Activated T-cell treated with anti-CD3 and anti-CD28 coated beads, Interleukin-2, amount 50 U/mL, for 72 hours (primary cell): ENCODE measurements at places on chromosomes 7 and 10. TPM values are rescaled to one million over a fixed set of nuclear protein-coding genes. Genes with fewer than 3 reads are reported as not detected.

DNA sequence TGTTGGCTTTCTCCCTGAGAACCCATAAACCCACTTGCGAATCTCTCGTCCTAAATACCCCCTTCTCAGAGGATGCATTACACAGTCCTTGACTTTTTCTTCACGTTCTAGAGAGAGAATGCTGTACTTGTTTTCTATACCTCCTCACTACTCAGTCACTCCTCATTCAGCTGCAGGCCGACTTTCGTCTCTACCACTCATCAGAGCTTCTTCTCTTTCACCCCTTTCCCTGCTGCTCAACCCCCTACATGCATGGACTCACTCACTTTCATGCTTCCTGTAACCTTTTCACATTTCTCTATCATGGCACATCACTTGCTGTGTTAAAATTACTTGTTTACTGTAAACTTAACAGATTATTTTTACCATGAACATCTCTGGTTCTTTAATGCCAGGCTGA is 19.8 kb downstream of the MDFIC start:
- no peak for DNase-seq

The OR6V1 gene
- total RNA-seq = not detected

The TUBB8 gene
- not detected for total RNA-seq

GRCh38 chr10:116324227-116324950 is at the start of gene CCDC172:
Gene CCDC172 (plus strand): TSS chr10:116324448. CDS start chr10:116325012, 564 bp downstream.
- no peak for DNase-seq

DNA sequence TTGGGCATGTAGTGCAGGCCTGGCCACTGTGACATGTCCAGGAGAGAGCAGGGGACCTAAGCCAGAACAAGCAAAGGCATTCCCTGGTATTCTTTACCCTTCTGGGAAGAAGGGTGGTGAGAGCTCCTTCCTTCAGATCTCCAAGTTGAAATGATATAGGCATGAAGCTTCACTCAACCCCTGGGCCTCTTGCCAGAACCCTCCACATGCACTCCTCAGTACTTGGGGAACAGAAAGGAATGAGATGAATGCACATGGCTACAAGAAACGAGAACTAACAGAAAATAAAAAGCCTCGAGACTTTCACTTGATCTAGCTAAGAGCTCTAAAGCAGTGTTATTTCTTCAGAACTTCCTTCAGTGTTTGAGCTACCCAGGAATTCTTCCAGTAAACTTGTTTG is 262.2 kb downstream of the ETV1 start:
- no peak for DNase-seq

DNA sequence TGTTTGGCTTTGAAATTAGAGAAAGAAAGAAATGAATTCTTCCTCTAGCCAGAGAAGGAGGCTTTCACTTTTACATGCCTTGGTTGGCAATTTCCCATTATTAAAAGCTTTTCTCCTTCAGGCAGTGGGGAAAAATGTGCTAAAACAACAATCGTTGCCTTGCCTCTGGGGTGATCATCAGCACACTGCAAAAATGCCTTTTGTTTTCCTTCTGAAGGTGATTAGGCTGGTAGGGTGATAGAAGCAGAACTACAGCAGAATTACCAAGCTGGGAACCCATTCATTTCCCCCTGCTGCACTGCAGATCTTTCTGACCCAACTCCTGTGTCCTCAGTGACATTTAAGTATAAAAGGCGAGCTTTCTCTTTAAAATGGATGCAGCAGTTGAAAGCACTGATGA is 22.2 kb downstream of the ANK3 start:
- no peak for DNase-seq

GRCh38 chr7:143393267-143394041 is 12.3 kb downstream of the ZYX start:
- no peak for DNase-seq

- DNase-seq = no peak
Measured at GRCh38 chr10:96588060-96588554, 1.3 kb upstream of the TM9SF3 start.

The HOXA9 gene
- total RNA-seq = not detected

DNA sequence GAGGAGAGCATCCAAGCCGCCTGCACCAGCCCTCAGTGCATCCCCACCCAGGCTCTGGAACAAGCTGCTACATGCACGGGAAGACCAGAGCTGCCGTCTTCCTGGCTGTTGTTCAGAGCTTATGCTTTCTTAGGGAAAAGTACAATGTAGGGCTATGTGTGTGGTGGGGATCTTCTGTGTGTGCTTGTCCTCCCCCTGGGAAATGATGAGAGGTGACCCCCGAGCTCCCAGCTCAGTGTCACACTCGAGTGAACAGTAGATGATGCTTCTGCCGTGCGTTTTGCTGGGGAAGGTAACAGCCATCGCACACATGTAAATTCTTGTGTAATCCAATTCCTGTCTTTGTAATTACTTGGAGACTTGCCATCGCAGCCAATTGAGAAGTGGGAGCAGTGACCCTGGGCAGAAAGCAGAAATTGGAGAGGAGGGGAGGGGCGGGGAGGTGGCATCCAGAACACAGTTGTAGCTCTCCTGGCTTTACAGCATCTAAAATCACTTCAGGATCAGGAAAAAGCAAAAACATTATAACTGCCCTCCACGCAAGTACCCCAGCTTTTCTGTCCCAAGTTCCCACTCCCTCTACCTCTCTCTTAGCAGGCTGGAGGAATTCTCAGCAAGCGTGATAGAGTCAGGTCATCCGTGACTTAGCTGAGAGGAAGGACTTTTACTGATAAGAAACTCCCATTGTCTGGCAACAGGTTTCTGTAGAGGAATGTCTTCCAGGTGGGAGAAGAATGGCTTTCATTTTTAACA is 149.6 kb downstream of the TCF7L2 start:
- no peak for DNase-seq

DNA sequence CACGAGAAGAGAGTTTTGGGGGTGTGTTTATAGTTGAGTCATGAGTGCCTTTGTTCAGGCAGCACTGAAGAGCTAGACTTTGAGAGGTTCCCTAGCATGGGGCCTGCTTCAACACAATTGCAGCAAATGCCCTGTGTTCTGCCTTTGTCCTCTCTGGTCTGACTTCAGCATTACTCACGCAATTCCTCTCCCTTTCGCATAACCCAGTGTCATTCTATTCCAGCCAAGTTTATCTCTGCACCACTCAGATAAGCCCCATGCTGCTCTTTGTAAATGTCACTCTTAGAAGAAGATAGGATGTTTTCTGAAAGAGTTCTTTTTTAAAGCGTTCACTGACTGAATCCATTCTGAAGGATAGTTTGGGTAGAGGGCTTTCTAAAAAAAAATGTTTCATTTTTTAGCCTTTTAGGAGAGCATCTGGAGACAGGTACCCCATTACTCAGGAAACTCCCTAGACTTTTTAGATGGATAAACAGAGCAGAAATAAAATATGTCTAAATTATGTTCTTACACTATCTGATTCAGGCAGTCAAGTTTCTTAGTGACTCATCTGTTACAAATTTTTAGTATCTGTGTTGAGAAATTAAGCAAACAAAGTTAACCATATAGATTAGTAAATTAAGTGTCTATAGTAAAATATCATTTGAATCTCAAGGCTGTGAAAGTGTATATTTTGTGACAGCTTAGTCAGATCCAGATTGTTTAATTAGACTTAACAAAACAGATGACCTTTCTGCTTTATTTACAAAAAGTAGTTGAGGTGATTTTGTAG is 318.5 kb downstream of the GPR158 start:
- no peak for DNase-seq

- no peak for DNase-seq
Measured at GRCh38 chr7:28847681-28848080, 110.4 kb downstream of the TRIL start.

GRCh38 chr7:95481271-95482165 is 4.2 kb upstream of the ASB4 start:
- no peak for DNase-seq

DNA sequence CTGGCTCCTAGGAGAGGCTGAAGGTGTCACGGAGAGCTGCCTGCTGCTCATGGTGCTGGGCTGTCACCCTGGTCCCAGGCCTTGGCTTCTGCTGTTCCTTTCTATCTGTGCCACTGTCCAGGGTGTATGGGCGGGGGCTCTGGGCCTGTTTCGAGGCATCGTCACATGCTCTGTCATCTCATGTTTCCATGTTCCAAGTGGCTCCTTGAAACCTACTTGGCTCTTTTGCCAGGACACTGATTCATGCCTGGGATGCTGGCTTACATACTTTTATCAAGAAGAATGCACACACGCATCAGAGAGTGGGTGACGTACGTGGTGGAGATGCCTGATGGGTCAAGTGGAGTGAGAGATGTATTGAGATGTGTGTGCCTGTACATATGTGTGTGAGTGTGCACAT is 50.9 kb downstream of the ADCY1 start:
- DNase-seq = no peak

The LIPF gene
- total RNA-seq = not detected

The TBX20 gene
- not detected for total RNA-seq

The ZNF727 gene
- total RNA-seq = 0.19 TPM

DNA sequence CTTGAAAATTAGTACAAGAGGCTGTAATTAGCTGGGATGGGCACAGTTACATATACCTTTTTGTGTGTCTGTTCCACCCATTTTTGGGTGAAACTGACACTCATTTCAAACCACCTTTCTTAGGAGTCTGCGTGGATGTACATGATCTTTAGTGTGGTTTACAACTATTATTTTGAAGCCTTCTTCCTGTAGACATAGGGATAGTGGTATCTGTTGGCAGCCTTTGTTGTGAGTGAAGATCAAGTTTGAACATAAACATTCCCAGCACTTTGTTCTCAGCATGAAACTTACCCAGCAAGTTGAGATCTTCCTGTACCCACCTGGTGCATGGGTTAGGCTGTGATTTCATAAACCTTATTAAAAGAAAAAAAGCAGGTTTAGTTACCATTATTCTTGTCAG is 2.0 kb downstream of the BAG3 start:
- no peak for DNase-seq

The BICC1 gene
- total RNA-seq = not detected

The LFNG gene
- total RNA-seq = 30.0 TPM
